ENCODE measurements at places on chromosomes 4 and X.
A peak's percentile ranks its signal among the peaks of the same experiment; 100 is the strongest.

GRCh38 chr4:183816882-183817509 is 88.1 kb upstream of the STOX2 start:
- DNase-seq: no peak

DNA sequence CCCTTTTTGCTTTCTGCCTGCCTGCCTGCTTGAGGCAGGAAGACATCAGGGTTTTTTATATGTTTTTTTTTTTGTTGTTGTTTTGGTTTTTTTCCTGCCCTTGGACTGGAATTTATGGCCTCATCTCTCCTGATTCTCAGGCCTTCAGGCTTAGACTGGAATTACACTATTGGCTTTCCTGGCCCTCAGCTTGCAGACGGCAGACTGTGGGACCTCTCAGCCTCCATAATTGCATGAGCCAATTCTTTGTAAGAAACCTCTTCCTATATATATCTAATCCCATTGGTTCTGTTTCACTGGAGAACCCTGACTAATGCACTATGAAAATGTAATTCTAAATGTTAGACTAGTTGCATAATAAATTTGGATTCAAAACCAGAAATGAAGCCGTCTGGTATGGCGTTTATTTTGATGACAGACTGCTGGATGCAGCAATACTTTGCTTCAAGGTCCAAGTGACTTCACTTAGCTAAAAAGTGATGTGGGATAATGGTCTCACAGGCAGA is 59.0 kb downstream of the SEL1L3 start:
- DNase-seq: no peak

GRCh38 chr4:183508697-183509335 is 4.0 kb downstream of the ING2 start:
- no peak for DNase-seq

- DNase-seq: no peak
These were observed 3.7 kb upstream of the GPR82 start for GRCh38 chrX:41720125-41720779.

GRCh38 chrX:153921070-153921469 is 5.0 kb downstream of the ARHGAP4 start:
- peak; percentile 37 for DNase-seq

DNA sequence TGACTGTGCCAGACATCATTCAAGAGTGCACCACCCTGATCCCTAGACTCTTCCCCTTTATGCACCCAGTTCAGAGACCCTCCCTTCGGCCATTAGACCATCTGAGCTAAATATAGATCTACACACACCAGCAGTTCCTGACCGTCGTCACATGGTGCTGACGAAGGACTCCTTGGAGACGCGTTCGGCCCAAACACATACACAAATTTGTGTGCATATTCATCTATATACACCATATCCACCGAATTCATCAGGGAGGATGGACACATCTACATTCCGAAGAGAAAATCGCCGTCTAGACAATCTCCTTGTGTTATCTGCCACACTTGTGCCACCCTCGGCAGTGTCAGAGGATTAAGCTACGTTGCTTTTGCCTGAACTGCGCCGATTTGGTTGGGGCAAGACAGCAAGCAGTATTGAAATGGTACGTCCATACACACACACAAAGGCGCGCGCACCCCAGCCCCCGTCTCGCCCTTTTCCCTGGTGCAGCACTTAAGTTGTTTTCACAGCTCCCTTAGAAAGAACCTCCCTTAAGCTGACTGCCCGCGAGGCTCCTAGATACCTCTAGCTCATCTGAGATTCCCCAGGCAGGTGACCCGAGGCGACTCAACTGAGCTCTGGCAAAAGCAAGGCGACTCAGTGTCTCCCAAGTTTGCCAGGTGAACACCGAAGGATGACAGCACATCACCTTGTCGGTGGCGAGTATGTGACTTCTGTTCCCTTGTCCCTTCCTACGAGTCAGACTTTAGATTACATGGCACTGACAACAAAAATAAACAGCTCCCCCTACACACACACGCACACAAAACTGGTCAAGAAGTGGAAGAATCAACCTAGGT is 1.0 kb downstream of the RASGEF1B start:
- DNase-seq: peak; percentile 64

DNA sequence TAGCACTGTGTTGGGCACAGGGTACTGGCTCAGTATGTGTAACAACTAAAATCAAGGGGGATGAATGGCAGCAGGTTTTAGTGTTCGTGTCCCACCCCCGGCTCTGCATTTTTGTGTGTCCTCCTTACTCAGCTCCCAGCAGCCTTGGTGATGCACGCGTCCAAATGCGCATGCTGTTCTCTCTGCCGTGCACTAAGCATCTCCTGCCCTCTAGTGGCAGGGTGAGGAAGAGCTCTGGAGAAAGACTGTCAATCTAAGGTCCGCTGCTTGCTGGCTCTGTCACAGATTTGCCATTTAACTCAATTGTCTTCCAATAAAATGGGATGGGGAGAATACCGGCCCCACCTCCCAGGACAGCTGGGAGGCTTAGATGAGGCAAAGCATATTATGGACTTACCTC is 61.4 kb downstream of the WFS1 start:
- peak; percentile 60 for DNase-seq

- no peak for DNase-seq
These were observed 189.8 kb upstream of the AFF2 start for GRCh38 chrX:148310426-148311165.

DNA sequence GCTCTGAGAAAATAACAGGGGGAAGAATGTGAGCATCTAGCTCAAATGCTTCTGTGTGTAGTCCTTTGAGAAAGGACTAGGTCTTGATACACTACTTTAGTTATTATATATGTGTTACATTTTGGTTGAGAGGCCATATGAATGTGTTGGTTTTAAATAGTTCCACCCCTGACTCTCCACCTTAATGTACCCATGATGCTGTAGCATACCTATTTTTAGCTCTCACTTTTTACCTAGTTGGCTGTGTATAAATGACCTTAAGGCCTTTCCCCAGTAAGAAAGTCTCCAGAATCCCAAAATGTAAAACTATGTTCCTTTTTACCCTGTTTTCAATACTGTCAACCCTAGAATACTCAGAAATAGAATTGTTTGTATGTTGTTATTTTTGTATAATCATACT is 20.0 kb upstream of the NPNT start:
- DNase-seq: no peak

GRCh38 chrX:101659601-101660063 is at the start of gene ARMCX2:
Gene ARMCX2, minus strand, starts transcription at chrX:101659850. Its CDS starts 2,262 bp downstream, at chrX:101657588.
- DNase-seq: peak; percentile 11

DNA sequence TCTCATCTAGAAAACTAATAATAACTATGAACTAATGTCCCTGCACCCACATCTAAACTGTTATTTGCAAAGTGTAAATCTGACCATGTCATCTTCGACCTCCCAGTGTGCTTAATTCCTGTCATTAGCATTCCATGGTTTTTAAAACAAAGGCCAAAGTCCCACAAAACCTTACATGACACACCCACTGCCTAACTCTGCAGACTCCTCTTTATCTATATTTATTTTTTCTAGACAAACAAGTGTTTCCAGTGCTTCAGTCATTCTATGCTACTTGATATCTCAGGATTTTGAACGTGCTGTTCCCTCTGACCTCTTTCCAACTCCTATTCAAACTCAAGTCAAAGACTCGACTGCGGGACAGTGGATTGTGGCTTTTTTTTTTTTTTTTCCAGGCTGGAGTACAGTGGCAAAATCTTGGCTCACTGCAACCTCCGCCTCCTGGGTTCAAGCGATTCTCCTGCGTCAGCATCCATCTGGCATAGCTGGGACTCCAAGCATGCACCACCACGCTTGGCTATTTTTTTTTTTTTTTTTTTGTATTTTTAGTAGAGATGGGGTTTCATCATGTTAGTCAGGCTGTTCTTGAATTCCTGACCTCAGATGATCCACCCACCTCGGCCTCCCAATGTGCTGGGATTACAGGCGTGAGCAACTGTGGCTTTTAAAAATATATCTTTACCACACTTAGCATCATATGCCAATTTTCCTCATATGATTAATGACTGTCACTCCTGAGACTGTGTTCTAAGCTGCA is 1511.0 kb downstream of the ARAP2 start:
- DNase-seq: no peak

DNA sequence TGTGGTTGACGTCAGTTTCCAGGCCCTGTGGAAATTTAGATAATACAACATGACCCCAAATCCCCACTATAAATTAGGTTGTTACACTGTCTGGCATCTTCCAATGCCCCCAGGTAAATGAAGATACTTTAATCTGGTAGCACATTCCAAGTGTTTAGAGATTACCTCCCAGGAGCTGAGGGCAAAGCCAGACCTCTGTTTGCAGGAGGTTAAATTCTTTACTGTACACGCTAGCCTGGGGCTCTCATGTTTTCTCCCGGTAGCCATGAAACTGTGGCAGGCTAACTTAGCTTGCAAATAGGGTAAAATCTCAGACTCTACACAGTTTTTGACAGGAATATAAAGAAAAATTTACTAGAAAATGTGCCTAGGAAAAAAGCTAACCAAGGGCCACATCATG is 450.0 kb downstream of the PDGFC start:
- DNase-seq: peak; percentile 32

GRCh38 chr4:1234811-1235292 is 14.1 kb downstream of the CTBP1 start:
- no peak for DNase-seq

- DNase-seq: no peak
These were observed 47.3 kb downstream of the STIM2 start for GRCh38 chr4:26907731-26908599.

DNA sequence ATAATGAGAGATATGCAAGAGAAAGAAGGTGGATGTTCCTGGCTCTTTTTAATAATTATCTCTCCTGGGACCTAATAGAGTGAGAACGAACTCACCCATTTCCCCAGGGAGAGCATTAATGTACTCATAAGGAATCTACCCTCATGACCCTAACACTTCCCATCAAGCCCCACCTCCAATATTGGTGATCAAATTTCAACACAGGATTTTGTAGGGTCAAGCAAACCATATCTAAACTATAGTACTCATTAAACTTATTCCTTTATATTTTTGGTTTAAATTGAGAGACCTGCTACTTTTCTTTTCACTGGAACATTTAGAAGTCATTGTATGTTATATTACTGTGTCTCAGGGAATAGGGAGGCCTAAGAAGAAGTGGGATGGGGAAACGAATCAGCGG is 2.6 kb downstream of the UGT2A3 start:
- no peak for DNase-seq

DNA sequence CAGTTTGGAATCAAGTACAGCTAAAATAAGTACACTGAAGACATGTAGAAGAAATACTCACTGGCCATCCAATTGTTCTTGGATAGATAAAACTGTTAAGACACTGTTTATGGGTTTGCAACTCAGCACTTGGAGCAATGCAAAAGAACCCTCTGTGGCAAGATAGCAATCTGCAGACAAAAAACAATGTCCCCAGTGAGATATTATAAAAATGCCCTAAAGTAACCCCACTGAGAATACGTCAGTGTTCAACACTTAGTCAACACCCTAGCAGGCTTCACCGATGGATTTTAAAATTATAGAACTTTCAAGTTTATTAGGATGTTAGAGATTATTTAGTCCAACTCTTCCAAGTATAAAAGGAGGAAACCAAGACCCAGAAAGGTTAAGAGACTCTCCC is 47.5 kb upstream of the NDP start:
- no peak for DNase-seq

- DNase-seq: no peak
These were observed 192.0 kb downstream of the SMIM20 start for GRCh38 chr4:26105815-26106699.

GRCh38 chr4:168550064-168550766 is 53.4 kb downstream of the PALLD start:
- DNase-seq: no peak

DNA sequence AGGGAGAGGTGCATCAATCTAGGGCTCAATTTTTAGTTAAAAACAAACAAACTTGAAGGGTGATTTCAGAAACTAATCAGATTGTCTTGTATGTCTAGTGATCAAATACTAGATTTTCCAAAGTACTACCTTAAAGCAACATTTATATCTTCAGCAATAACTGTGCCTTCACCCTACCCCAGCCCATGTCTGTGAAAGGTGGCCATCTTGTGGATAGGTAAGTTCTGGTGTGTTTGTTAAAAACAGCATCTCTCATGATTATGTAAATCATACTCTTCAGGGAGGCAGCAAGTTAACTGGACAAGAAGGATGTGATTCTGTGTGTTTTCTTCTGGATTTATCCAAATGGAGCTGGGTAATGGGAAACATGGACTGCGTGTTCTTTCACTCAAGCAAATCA is 81.4 kb upstream of the ACSL1 start:
- no peak for DNase-seq

GRCh38 chr4:102569200-102569599 is 68.0 kb downstream of the NFKB1 start:
- DNase-seq: no peak

GRCh38 chrX:47562615-47563243 is 1.7 kb downstream of the ARAF start:
- DNase-seq: no peak

- no peak for DNase-seq
These were observed 11.6 kb downstream of the NPY2R start for GRCh38 chr4:155220025-155220424.

DNA sequence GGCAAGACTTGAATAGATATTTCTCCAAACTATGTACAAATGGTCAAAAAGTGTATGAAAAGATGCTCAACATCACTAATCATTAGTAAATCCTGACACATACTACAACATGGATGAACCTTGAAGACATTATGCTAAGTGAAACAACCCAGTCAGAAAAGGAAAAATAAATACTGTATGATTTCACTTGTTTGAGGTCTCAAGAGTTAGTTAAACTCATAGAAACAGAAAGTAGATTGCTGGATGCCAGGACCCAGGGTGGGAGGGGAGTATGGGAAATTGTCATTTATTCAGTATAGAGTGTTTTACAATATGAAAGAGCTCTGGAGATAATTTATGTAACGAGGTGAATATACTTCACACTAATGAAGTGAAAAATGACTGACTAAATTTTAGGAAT is 32.4 kb downstream of the PRMT9 start:
- no peak for DNase-seq

DNA sequence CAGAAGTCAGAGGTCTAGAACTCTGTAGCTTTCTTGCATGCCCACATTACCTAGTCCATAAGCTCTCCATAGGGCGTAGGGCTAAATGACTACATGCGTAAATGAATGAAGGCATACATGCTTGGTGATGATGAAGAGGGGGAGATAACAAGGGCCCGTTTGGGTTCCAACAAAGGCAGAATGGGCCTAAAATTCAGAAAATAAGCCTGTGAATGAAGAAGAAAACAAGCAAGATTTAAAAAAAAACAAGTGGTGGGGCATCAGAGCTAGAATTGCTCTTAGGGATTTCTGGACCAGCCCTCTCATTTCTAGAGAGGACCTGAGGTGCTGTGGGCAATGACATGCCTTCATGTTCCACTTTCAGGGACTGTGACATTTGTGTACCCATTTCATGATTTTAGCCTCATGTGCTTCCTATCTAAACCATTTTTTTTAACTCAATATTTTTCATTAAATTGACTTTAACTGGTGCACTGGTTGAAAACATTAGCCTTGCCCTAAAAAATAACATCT is 12.1 kb downstream of the GPRIN3 start:
- DNase-seq: no peak

- DNase-seq: no peak
These were observed 94.8 kb downstream of the ARSJ start for GRCh38 chr4:113884655-113885054.

DNA sequence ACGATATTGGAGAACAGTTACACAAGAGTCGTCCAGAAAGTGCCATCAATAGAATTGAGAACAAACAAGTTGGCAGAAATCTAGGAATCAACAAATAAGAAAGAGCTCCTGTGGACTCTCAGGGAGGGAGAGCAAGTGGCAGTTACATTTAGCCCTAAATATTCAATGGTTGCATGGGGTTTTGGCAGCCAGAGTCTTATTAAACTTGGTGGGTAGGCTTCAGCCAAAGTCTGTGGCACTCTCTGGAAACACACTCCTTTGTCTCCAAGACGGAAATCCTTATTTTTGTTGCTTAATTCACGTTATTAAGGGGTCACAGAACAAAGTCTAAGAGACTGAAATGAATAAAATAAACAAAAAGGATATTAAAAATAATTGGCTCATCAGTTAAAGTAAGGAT is 742.2 kb upstream of the ATOH1 start:
- DNase-seq: no peak
